H7 (cell line): ENCODE measurements at places on chromosomes 11 and 22. TPM values are rescaled to one million over a fixed set of nuclear protein-coding genes. Genes with fewer than 3 reads are reported as not detected.
A peak's percentile ranks its signal among the peaks of the same experiment; 100 is the strongest.

RASGRP2 gene
- total RNA-seq = 9.2 and 12.3 TPM in 2 replicates

CST6 gene
- 0.48 TPM in 1 of 2 replicates, not detected in the other for total RNA-seq

- DNase-seq = no peak
These were observed 27.8 kb downstream of the SDHD start for GRCh38 chr11:112114460-112114859.

- no peak for DNase-seq
These were observed 202.3 kb downstream of the DSCAML1 start for GRCh38 chr11:117594721-117595120.

- DNase-seq = peak; percentile 48
These were observed 132.8 kb upstream of the PITPNB start for GRCh38 chr22:28051787-28052356.

DNA sequence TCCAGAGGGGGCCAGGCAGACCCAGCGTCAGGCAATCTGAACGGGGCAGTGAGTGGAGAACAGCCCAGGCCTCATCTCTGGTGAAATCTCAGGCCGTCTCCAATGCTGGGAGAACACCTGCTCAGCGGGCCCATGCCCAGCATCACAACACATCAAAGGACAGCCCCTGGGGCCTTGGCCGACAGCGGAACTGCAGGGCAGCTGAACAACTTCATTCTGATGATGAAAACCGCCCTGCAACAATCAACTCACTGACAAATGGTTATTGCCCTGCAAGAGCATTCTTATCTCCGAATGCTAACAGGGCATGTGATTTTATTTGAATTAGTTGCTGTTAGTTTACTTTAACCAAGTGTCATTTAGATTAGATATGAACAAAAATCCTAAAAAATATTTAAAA, 14.6 kb downstream of the CELSR1 start:
- peak; percentile 87 for DNase-seq

GRCh38 chr11:18307461-18308139, 14.3 kb downstream of the HPS5 start:
- DNase-seq = no peak

- DNase-seq = no peak
These were observed 70.4 kb downstream of the GGTLC2 start for GRCh38 chr22:22714600-22715335.

- DNase-seq = peak; percentile 84
These were observed 29.4 kb downstream of the GUCD1 start for GRCh38 chr22:24525416-24526037.

- no peak for DNase-seq
These were observed 61.3 kb downstream of the DENND5A start for GRCh38 chr11:9203691-9204311.

DNA sequence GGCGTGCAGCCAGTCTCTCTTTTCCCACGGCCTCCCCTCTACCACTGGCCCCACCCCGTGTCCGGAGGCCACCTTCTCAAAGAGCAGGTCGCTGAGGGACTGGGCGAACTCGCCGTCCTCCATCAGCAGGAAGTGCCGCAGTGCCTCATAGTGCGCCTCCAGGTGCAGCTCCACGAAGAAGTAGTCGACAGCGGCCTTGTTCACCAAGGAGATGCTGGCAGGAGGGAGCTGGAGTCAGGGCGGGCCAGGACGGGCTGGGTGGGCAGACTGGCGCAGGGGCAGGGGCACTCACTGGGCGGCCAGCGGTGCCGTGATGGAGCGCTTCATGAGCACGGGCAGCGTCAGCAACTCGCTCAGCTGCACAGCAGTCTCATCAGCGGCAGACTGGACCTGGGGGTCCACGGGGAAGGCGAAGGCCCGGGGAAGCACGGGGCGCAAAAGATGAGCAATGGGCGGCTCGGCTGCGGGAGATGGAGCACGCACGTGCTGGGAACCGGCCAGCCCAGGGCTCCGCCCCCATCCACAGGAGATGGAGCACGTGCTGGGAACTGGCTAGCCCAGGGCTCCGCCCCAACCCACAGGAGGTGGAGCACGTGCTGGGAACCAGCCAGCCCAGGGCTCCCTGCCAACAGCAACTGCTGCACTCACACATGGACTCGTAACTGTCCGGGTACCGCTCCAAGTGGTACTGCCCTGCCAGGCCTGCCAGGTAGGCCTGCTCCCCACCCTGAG, 18.4 kb downstream of the SELENOO start:
- peak; percentile 96 for DNase-seq

DNA sequence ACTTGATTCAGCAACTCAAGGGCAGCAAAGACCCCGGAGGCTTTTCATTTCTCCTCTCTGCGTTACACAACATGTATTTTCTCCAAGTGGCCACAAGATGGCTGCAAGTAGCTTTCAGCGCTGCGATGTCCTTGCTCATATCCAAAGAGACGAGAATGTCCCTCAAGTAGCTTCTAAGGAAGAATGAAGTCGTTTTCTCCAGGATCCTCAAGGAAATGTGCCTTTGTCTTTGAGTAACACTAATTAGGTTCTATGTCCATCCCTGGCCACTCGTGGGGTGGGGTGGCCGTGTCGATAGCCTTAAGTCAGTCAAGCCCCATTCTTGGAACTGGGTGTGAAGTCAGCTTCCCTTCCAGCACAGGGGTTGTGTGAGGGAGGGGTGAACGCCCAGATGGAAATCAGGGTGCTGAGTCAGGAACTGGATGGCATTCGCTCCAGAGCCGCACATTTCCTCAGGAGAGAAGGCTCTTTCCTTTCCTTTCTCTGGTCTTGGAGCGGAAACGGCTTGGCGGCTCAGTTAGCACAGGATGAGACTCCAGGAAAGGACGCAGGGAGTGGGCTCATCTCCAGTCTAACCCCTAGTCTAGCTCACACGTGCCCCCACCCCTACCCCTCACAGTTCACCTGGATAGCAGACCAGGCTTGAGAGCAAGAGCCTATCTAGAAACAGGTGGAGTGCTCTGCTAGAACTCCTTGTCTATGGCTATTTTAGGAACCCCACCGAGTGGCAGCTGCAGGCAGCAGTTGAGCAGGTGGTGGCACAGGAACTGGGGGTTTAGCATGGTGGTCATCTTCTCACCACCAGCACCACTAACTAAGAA, 44.3 kb downstream of the NNMT start:
- peak; percentile 36 for DNase-seq

GRCh38 chr11:96035740-96036078, 111.8 kb upstream of the MTMR2 start:
- DNase-seq = no peak

DNA sequence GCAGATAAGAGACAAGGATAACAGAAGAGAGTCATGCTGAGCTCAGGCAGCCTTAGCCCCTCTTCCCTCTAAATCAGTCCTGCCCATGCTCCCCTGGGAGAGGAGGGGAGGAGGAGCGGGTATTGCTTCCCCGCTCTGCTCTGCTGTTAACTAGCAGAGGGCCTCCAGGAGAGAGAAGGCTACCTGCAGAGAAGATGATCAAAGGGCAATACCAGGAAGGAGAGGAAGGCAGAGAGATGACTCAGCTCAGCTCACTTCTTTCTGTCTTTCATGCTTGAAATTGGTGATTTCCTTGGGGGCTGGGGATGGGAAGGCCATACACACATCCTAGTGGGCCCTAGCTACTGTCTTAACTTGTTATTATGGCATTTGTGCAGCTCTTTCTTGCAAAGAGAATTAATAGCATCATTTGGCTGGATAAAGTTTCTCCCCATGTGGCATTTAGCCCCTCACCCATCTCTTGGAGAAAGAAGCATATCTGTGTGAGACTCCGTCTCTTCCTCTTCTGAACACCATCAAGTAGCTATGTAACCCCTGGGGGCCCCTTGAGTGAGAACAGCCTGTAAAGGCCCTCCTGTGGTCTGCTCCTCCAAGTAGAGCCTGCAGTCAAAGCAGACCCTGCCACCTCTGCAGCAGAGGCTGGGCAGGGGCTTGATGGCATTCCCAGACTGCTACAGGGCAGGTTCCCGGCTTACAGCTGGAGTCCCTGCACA, 33.4 kb upstream of the AMOTL1 start:
- DNase-seq = peak; percentile 61

- DNase-seq = no peak
These were observed 11.5 kb upstream of the GLYAT start for GRCh38 chr11:58742981-58743880.

DNA sequence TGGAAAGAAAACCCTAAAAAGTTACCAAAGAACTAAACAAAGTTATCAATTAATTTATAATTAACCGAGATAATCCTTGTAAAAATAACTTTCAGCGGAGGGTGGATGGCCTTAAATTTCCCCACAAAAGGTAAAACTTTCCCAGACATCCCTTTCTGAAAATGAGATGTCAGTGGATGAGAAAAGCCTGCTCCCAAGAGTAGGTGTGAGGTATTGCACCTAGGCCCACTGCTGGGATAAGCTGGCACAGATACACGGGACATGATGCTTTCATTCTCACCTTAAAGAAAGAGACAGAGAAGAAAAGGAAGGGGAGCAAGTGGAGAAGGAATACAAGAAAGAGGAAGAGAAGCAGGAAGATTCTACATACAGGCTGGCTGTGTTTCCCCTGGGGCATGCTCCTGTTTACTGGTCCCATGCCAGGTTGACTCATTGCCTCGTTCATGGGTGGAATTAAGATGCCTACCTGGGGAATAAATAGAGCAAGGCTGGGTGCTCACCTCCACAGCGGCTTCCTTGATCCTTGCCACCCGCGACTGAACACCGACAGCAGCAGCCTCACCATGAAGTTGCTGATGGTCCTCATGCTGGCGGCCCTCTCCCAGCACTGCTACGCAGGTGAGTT, at the start of gene SCGB2A2:
Gene SCGB2A2, plus strand, starts transcription at position 505 of the 625 bp plus-strand sequence. Its CDS starts 59 bp downstream, at position 564.
- DNase-seq = peak; percentile 41

GRCh38 chr11:26947904-26948639, 45.8 kb upstream of the FIBIN start:
- no peak for DNase-seq
